ENCODE measurements at places on chromosomes 12 and 14. TPM values are rescaled to one million over a fixed set of nuclear protein-coding genes. Genes with fewer than 3 reads are reported as not detected.
A peak's percentile ranks its signal among the peaks of the same experiment; 100 is the strongest.

- peak; percentile 68 for DNase-seq
Measured at GRCh38 chr12:118059341-118060191, 1.4 kb downstream of the WSB2 start.

GRCh38 chr12:21527451-21528180, 1.5 kb downstream of the SPX start:
- peak; percentile 93 for DNase-seq

DNA sequence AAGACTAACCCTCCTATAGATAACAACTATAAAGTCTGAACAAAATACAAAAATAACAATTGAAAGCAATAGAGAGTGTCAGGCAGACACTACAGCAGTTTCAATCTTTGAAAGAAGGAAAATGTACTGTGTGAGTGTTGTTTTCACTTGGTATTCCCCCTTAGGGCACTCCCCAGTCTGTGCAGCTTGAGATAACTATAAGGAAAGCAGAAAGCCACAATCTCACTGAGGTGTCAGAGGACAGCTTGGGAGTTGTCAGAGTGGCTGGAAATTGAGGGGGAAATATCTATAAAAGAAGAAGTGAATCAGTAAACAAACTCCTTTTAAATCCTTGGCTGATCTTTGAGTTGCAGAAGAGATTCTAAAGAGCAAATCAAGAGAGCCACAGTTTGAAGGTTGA, 364.8 kb downstream of the NELL2 start:
- no peak for DNase-seq

- DNase-seq = peak; percentile 82
Measured at GRCh38 chr14:90274019-90274418, 17.7 kb downstream of the PSMC1 start.

- no peak for DNase-seq
Measured at GRCh38 chr12:32503730-32504129, 104.4 kb downstream of the FGD4 start.

- DNase-seq = peak; percentile 82
Measured at GRCh38 chr14:51846631-51847488, 13.6 kb upstream of the GNG2 start.

DNA sequence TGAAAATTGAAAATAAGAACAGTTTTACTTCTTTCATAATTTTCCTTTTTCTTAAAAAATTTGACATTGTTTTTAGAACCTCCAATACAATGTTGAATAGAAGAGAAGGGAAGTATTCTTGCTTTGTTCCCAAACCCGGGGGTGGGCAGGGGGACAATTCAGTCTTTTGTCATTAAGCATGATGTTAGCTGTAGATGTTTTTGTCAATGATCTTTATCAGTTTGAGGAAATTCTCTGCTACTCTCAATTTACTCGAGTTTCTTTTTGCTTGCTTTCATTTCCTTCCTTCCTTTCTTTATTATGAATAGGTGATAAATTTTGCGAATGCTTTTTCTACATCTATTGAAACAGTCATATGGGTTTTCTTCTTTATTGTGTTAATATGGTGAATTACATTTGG, 183.2 kb upstream of the FRMD6 start:
- DNase-seq = no peak

GRCh38 chr12:63787306-63787705, 7.6 kb downstream of the RXYLT1 start:
- DNase-seq = no peak

DNA sequence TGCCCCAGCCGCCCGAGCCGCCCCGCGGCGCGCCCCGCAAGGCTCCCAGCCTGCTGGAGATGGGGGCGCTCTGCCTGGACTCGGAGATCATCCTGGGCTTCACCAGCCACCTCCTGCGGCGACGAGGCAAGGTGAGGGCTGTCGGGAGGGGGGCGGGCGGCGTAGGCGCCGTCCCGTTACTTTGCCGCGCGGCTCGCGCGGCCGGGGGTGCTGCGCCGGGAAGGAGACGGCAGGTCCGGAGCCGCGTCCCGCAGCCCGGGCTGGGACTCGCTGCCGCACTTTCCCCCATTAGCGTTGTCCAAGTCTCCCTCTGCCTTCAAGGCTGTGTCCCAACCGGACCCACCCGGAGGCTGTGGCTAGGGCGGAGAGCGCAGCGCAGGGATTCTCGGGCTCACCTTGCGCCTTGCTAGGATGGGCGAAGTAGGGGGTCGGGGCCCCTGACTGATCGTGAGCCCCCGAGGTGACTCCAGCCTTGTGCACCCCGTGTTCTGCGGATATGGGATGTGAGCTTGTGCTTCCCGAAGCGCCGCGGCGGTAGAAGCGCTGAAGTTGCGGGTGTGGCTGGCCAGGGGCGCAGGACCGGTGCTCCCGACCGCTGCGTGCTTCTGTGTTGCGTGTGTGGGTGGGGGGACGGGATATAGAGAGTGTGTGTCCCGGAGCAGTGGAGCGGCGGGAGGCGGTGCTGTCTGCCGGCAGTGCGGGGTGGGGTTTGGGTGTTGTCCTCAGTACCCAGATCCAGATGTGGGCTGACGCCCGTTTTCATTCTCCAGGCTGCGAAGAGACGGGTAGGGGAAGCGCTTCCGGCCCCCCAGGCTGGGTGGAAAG, 1.7 kb upstream of the KIF26A start:
- DNase-seq = peak; percentile 74

GRCh38 chr14:33198684-33199083, 260.0 kb downstream of the NPAS3 start:
- no peak for DNase-seq

DNA sequence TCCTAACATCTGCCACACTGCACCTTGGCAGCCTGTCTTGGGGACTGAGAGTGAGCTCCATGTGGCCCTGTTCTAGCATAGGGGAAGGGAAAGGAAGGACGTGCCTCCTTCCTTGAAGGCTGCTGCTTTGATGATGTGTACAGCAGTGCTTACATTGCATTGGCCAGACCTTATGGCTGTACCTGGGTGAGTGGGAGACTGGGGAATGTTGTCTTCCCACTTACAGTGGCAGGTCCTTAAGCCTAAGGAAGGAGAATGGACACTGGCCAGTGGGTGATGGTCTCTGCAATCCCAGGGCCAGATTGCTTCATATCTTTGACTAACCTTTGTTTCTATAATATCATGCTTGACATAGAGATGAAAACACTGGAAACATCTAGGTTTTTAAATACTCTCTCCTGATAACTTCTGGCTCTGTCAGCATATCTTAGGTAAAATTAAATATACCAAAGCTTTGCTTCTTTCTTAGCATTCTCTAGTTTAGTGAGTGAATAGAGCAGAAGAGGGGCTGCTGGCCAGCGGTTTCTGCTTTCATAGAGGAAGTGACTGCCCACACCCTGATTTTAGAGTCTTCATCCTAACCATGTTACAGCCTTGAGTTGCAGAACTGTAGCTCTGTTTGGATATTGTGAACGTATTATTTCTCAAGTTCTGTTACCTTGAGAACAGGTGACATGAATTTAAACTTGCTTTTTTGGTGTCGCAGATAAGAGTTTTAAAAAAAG, 27.2 kb downstream of the KLC1 start:
- DNase-seq = no peak

DNA sequence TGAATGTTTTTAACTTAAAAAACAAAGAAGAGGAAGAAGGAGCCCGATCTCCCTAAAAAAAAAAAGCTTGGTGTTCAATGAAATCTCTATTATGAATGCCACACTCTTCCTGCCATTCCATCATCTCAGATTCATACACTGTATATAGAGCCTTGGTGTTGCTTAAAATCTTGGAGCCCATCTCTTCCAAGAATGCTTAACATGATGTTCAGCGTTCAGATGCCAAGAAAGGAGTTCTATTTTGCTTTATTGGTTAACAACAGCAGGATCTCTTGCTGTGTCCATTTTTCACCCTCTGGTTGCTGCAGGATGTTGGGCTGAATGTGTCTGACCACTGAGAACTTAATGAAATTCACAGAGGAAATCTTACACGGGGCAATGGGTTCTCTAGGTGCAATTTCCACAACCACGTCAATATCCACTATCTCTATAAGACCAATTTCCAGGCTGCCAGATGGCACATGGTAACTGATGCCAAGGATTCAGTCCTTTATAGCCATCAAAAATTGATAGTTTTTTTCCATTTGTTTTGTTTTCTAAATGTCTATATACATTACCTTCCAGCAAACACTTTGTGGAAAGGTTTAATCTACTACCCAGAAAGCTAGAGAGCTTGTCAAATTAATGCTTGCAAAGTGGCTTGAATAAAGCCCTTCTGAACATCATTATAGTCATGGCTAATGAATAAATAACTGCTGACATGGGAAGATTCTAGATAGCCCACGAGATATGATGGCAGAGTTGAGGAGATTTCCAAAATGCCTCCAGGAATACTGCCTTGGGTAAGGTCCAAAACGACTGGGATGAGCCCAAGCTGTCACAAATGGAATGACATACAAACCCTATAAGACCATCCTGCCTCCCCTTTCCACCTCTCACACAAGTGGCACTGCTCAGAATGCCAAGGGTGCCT, 26.5 kb downstream of the RERG start:
- no peak for DNase-seq

- peak; percentile 73 for DNase-seq
Measured at GRCh38 chr14:89349171-89350008, 67.6 kb downstream of the FOXN3 start.

DNA sequence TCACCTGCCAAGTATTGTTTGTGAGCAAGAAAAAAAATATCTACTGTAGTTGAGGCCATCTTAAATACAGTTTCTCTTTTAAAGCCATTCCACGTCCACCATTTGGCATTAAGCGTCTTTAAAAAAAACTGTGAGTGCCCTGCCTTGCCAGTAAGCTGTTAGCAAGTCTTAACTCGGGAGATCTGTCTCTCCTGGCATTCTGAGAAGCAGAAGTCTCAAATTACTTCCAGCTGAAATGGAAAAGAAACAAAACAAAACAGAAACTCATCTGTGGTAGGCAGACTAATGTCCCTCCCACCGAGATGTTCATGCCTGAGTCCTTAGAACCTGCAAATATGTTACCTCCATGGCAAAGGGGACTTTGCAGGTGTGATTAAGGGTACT, 126.2 kb downstream of the CRADD start:
- DNase-seq = no peak

- DNase-seq = no peak
Measured at GRCh38 chr12:52189376-52190174, 2.2 kb downstream of the KRT80 start.

GRCh38 chr12:91249054-91249453, 66.4 kb upstream of the DCN start:
- no peak for DNase-seq

DNA sequence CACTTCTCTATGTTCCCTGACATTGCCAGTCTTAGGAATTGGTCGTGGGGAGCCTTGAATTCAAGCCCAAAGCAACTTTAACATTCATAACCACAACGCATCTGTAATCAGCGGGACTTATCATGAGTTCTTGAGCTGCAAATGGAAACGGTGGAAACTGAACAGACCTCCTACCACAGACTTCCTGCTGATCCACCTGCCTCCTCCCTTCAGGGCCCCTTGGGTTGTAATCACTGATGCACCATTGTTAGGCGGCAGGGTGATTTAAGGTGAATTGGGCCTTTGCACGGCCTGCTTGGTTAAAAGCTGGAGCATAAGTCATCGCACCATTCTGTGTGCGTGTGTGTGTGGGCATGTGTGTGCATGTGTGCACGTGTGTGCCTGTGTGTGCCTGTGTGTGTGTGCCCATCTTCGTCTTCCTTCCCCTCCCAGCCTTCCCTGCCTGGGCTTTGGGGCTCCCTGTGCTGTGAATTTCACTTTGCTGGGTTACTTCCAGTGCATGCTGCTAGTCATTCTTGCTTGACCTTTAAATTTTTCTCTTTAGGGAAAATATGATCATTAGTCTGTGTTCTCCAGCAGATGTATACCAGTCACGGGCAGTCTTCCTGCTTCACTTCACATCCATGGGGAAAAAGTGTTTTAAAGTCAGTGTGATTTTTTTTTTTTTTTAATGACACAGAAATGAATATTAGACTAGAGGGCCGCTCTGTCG, 29.1 kb downstream of the CHST11 start:
- DNase-seq = no peak

The DIO3 gene
- 60.5 TPM for total RNA-seq

The CLMN gene
- total RNA-seq = 9.5 TPM

The RAD9B gene
- 0.31 TPM for total RNA-seq

The FAM181A gene
- not detected for total RNA-seq

The SCN8A gene
- 9.7 TPM for total RNA-seq

The CLEC2D gene
- total RNA-seq = 19.3 TPM

The GPR68 gene
- total RNA-seq = 0.23 TPM

The PPFIA2 gene
- not detected for total RNA-seq

The FAM222A gene
- total RNA-seq = 21.9 TPM

The ENDOU gene
- total RNA-seq = not detected

The GOLGA5 gene
- total RNA-seq = 29.8 TPM

The GPR137C gene
- 4.5 TPM for total RNA-seq
